Kidney (tissue), 22 donors: ENCODE measurements at places on chromosomes 3 and 15. TPM values are rescaled to one million over a fixed set of nuclear protein-coding genes. Genes with fewer than 3 reads are reported as not detected.
A peak's percentile ranks its signal among the peaks of the same experiment; 100 is the strongest.

- DNase-seq = no peak
Observed at GRCh38 chr3:147729641-147730040, 320.5 kb downstream of the ZIC1 start.

Gene KBTBD13
- total RNA-seq = 0.06 TPM

DNA sequence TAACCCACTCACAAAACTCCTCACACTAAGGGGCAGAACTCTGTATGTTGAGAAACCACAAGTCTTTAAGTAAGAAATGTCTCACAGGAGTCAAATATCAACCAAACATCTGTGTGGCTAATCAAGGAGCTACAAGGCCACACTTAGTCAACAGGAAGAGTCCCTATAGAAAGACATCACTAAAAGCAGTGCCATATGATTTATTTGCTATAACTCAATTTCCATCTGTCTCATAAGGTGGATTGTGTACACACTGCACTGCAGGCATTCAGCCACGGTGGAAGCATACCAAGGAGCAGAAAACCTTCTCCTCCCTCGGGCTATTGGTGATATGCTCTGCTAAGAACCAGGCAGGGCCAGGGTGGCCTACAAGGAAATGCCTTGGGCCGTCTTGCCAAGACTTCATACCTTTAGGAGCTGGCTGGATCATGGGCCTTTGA lies 197.6 kb upstream of the CFAP20DC start:
- DNase-seq = peak; percentile 44

DNA sequence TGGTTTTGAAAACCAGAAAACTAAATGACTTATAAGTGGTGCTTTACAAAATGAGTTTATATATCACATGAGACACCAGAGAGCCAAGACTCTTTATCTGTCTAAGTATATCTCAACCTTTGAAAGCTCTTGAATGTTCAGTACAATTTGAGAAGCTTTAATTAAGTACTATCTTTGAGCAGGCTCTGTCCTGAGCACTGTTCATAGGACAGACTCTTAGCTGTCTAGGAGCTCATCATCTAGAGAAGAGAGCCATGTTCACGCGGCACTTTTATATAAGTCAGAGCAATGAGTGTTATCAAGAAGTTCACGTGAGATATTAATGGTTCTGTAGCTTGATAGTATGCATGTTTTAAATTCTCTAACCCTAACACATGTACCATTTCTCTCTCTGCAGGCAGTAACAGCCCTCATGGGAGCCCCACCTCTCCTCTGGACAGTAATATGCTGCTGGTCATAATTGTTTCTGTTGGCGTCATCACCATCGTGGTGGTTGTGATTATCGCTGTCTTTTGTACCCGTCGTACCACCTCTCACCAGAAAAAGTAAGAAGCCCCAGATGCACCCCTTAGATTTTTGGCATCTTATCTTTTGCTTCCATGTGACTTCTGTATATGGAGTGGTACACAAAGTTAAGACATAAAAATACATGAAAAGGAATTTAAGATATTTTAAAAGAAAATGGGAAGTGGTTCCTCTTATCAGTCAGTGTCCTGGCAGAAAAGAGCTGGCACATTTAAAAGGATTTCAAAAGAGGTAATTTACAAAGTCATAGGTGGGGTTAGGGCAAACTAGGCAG lies 86.0 kb downstream of the HCN4 start:
- no peak for DNase-seq

- no peak for DNase-seq
Observed at GRCh38 chr15:90711842-90712241, 5.3 kb upstream of the BLM start.

DNA sequence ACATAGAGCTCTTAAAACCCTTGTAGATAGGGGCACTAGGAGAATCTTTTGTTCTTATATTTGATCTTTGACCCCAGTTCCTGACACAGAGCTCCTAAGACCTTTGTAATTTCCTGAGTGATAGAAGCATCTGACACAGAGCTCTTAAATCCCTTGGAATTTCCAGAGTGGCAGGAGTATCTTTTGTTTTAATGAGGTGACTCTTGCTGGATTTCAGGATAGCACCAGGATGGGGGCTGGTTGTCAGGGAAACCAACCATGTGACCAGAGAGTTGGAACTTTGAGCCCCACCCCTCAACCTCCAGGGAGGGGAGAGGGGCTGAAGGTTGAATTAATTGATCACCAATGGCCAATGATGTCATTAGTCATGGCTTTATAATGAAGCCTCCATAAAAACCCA lies 47.6 kb upstream of the ST8SIA2 start:
- DNase-seq = no peak

Gene PAQR9
- 0.09 TPM for total RNA-seq

DNA sequence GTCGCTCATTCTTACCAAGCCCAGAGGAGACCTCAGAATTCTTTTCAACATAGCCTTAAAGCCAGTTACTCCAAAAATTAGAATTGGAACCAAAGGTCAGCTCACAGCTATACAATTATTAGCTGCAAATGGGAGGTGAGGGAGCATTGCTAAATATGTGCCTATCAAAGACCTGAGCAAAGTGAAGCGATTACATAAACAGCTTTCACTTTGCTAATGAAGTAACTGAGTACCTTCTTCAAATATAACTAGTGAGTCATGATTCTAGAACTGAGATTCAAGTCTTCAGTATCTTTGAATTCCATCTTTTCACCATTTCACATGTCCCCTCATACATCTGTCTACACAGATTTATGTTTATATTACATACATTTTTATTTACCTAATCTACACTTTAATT lies 122.6 kb downstream of the P2RY1 start:
- no peak for DNase-seq

GRCh38 chr15:25891081-25891480 lies 28.0 kb upstream of the ATP10A start:
- DNase-seq = no peak

GRCh38 chr3:139629033-139629432 lies 48.7 kb downstream of the NMNAT3 start:
- no peak for DNase-seq

Gene RLBP1
- not detected for total RNA-seq

- no peak for DNase-seq
Observed at GRCh38 chr3:132964266-132964665, 73.9 kb upstream of the TMEM108 start.

- DNase-seq = no peak
Observed at GRCh38 chr15:85334241-85334640, 46.2 kb upstream of the AKAP13 start.

Gene CMTM6
- total RNA-seq = 63.3 TPM

DNA sequence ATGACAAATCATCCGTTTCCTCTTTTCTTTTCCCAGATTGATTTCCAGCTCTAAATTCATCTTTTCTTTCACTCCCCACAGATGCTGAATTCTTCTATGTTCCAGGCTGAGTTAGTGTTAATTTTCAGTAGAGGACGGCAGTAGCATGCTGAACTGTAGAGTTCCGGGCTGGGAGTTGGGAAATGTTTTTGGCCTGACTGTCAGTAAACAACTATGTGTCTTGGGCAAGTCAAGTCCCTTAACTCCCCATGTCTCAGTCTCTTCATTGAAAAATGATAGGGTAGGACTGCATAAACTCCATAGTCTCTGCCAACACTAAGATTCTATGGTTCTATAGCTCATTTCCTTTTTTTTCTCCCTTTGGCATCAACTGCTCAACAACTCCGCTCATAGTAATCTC lies 333.9 kb downstream of the TIGIT start:
- DNase-seq = no peak

- DNase-seq = no peak
Observed at GRCh38 chr3:154799800-154800199, 280.3 kb upstream of the MME start.

DNA sequence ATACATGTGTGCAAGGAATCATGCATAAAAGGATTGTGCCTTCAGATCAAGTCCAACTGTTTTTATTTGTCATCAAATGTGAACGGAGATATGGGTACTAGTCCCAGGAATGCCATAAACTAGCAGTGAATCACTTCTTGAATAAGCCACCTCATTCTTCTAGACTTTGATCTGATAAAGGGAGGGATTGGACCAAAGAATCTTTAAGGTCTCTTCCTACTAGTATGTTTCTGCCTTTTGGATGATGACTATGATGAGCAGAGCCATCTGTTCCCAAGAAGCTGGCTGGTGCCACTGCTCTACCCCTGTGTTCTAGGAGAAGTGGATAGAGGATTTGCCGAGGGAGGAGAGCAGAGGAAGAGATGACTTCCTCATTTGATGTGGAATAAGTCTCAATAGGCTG lies 28.8 kb upstream of the UACA start:
- no peak for DNase-seq

- DNase-seq = no peak
Observed at GRCh38 chr3:4865714-4866113, 113.5 kb upstream of the BHLHE40 start.

- DNase-seq = no peak
Observed at GRCh38 chr15:47534673-47535072, 182.6 kb upstream of the SEMA6D start.

DNA sequence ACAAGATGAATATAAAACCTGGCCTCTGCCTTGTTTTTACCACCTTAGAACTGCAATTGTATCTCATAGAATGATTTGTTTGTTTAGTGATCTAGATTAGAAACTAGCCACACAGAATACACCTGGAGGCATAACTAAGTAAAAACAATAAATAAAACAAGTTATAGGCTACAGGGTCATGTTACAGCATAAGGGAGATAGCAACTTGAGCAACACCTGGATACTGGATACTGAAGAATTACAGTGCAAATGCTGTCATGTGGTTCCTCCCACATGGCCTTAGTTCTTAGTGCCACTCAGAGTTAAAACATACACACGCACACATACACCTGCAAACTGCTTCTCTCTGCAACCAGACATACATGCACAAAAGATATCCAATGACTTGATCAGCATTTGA lies 563.4 kb upstream of the DPPA4 start:
- no peak for DNase-seq

DNA sequence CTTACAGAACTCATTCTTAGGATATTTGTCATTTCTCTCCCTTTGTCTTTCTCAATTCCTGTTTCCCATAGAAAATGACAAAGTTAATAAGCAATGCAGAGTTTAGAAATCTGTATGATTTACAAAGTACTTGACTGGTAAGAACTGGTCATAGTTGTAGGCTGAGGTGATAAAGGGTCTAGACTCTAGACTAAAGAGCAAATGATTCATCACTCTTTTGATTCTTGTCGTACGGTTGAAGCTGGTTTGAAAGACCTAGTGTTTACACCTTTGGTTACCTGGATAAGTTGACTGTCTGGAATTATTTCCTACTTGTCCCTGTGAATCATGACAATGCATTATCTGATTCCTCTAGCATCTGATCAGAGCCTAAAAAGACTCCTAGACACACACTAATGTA lies 58.9 kb upstream of the TP63 start:
- DNase-seq = no peak

Gene UBE2E1
- total RNA-seq = 83.2 TPM

GRCh38 chr3:84141571-84141970 lies 817.2 kb upstream of the CADM2 start:
- DNase-seq = no peak

GRCh38 chr15:75042730-75043508 lies 19.5 kb downstream of the PPCDC start:
- DNase-seq = peak; percentile 74

Gene TF
- total RNA-seq = 1.4 TPM

GRCh38 chr3:23079976-23080375 lies 123.2 kb upstream of the UBE2E2 start:
- DNase-seq = no peak

- DNase-seq = no peak
Observed at GRCh38 chr15:29860872-29861271, 38.6 kb upstream of the TJP1 start.

DNA sequence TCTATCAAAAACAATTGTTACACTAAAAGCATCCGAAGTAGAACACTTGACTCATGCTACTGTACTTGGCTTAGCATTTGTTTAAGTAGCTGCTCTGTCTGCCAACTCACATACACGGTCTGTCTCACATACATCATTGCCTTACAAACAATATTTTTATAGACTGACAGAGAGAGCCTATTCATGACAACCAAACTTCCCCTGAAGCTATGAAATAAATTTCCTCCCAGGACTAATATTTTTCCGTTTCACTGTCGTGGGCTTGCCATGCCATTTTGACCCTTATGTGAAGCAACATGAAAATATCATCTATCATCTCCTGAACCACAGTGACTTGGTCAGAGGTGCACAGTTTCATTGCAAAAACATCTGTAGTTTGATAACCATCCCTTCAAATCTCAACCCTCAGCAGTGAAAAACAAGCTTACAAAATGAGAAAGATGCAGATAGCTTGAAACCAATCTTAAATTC lies 66.5 kb upstream of the PYGO1 start:
- DNase-seq = no peak

- no peak for DNase-seq
Observed at GRCh38 chr3:196047391-196048030, 34.4 kb downstream of the TFRC start.

Gene GATM
- 79.5 TPM for total RNA-seq

DNA sequence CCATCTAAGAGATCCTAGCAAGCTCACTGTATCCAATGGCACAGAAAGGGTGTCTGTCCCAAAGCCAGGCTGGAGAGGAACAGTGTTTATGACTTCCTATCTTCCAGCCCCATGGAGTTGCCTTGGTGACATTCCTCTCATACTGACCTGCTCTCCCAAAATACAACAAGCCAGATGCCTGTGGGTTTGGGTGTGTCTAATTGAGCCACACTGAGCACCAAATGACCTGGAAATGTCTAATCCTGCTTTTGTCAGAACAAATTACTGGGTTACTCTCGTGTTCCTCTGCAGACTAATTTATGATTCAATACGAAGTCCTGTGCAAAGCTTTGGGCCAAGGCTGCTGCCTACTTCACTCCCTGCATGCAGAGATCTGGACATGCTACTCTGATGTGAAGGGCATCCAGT lies 98.1 kb upstream of the STRIT1 start:
- DNase-seq = no peak

DNA sequence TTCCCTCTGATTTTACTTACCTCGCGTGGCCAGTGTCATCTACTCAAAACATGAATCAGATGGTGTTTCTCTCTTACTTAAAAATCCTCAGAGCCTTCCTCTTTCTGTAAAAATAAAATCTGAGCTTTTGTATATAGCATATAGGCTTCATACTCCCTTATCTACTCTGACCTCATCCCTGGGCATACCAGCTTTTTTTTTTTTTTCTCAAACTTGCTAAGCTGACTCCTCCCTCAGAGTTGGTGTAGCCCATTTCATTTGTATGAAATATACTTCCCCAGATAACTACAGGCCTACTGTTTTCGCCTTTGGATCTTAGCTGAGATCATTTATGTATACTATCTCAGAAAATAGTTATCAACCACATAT lies 648.9 kb upstream of the ALCAM start:
- no peak for DNase-seq

Gene PAK6
- 11.9 TPM for total RNA-seq

- no peak for DNase-seq
Observed at GRCh38 chr3:4426782-4427344, 40.2 kb downstream of the SUMF1 start.

Gene FBXO40
- total RNA-seq = not detected

- DNase-seq = no peak
Observed at GRCh38 chr3:26614006-26614685, 8.4 kb upstream of the LRRC3B start.

- no peak for DNase-seq
Observed at GRCh38 chr15:28001641-28002040, 97.5 kb downstream of the OCA2 start.

Gene DPPA4
- not detected for total RNA-seq

GRCh38 chr3:28556195-28556594 lies 207.6 kb upstream of the AZI2 start:
- DNase-seq = no peak
